ENCODE measurements at places on chromosomes 5 and 9. TPM values are rescaled to one million over a fixed set of nuclear protein-coding genes. Genes with fewer than 3 reads are reported as not detected.
A peak's percentile ranks its signal among the peaks of the same experiment; 100 is the strongest.

DNA sequence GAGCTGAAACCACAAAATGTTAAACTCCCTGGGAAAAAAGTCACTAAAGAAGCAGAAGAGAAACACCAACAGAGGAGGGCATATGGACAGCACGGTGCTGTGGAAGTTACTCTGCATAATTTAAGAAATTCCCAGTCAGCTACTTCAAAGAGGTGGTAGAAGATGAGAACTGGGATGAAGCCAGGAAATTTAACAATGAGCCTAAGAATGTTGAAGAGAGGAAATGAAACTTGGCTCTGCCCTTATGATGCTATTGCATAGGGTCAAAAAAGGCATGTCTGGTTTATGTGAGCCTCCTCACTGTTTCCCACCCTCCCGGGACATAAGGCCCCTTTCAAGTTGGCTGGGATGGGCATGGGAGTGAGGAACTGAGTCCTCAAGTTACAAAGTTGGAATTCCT, 25.4 kb upstream of the SNX18 start:
- DNase-seq, result no peak

FBP2 gene
- 2.2 TPM for total RNA-seq

PCDHGB2 gene
- 7.9 TPM for total RNA-seq

DNA sequence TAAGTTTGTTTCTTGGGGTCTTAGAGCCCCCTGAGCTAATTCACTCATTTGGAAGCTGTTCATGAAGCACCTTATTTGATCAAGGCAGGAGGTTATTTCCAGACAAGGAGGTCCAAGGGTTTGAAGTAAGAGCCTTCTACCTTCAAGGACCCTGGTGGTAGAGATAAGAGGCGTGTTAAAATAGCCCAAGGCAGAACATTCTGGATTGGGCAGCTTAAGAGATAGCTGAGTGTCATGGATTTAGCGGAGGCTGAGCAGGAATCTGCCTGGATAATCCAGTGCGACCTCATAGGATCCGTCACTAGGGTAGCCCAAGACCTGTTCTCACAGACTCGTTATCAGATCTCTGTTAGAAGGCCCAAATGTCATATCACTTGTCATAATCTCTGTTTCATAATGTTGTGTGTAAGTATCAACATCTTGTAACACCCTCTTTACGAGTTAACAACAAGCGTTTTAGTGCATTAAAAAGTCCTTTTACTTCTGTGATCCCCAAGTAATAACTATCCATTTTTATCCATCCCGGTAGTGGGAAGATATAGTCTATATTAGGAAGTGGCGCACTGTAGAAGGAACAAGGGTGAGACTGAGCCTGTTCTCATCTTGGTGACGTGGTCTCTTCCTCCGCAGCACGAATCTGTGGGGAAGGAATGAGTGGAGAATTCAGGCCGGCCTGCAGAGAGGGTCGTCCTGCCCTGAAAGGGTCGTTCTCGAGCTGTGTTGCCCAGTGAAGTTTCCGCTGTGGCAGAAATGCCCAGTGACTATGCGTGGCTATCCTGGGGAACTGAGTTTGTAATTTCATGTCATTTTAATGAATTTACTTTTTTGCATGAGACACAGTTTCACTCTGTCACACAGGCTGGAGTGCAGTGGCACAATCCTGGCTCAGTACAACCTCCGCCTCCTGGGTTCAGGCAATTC, 28.8 kb downstream of the SLC25A25 start:
- DNase-seq, result no peak

DNA sequence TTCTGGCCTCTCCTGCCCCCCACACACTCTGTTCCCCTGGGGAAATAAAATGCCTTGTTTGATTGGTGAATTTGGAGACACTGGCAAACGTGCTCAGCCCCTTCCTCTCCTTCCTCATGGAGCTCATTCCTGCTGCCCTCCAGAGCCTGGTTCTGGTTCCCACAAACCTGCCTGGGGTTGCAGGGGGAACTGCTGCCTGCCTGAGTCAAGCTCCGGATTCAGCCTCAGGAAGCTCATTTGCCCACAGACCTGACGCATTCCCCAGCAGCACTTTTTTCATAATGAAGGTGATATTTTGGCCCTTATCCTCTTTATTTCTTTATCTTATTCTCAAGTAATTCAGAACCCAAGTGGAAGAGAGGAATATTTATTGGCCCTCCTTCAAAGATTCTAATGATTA, 140.5 kb downstream of the TTLL11 start:
- DNase-seq, result no peak

CD180 gene
- 2.5 TPM for total RNA-seq

SLC1A3 gene
- 18.1 TPM for total RNA-seq

DIPK1B gene
- 10.8 TPM for total RNA-seq

KCNV2 gene
- total RNA-seq, result not detected

GRCh38 chr5:147481376-147481775, 28.5 kb downstream of the DPYSL3 start:
- DNase-seq, result no peak

TMEFF1 gene
- total RNA-seq, result 2.0 TPM

DNA sequence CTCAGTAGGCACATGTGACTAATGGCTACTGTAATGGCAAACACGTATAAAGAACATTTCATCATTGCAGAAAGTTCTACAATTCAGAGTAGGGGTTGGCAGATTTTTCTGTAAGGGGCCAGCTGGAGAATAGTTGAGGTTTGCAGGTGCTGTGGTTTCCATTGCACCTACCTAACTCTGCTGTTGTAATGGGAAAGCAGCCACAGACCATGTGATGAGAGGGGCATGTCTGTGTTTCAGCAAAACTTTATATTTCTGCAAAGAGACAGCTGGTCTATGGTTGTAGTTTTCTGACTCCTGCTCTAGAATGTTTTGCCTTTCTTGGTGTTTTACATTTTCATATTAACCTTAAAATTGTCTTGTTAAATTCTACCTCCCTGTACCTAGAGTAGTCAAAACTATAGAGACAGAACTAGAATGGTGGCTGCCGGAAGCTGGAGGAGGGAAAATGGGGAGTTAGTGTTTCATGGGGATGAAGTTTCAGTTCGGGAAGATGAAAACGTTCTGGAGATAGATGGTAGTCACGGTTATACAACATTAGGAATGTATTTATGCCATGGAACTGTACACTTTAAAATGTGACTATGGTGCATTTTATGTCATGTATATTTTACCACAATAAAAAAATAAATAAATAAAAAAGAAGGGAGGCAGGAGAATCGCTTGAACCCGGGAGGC, 44.3 kb downstream of the NUP214 start:
- no peak for DNase-seq

DRD1 gene
- 4.2 TPM for total RNA-seq

DNA sequence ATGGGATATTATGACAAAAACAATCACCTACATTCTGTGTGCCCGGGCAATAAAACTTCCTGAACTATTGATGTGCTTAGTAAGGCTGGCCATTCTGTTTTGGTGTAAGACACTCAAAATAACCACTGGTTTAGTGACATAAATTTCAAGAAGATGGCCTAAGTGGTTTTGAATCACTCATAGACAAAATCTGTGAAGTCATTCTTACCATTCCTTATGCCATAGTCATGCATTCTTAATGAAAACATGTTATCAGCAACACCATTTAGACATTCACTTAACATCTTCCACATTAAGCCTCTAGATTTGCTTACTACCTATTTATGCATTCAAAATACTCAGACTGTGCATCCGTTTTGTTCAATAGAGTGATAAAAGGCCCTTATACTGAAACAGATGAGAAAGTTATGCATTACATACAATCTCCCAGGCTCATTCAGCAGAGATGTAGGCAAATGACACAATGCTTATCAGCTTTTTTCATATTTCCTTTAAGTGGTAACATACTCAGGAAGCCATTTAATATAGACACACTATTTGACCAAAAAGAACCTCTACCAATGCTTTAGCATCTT, 848.8 kb upstream of the DMAC1 start:
- DNase-seq, result no peak

NAA35 gene
- 43.8 TPM for total RNA-seq

DNA sequence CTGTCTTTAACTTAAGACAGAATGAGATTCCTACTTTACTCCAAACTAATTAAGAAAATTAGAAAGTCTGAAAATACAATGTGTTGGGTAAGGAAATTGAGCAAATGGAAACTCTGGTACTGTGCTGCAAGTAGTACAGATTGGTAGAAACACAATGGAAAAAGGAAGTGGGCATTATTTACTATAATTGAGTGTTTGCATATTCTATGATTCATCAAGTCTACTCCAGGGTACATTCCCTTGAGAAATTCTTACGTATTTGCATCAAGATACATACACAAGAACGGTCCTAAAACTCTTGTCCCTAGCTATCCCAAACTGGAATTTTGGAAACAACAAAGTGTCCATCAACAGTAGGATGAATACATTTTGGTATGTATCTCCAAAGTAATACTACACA, 123.5 kb upstream of the TARS1 start:
- DNase-seq, result no peak

RNF208 gene
- not detected for total RNA-seq

GRCh38 chr5:68403301-68403700, 187.7 kb downstream of the PIK3R1 start:
- no peak for DNase-seq

GRCh38 chr5:173669483-173669882, 53.0 kb upstream of the BOD1 start:
- DNase-seq, result no peak

DNA sequence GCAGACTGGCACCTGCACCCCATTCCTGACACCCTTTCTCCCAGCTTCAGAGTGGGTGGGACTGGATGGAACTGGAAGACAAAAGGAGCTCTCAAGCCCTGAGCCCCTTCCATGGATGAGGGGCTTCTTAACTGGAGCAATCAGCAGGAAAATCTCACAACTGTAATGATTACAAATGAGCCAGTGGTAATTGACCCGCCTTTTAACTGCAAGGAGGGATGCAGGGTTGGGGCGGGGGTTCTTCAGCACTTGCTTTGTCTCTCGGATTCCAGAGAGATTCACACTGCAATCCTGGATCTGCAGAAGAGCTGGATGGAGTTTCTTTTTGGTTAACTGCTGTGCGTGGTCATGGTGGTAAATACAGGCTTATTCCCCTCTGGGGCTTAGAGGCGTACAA, 160.1 kb upstream of the SHB start:
- DNase-seq, result no peak

SAXO1 gene
- total RNA-seq, result 0.21 TPM

CATSPER3 gene
- not detected for total RNA-seq

GFRA3 gene
- total RNA-seq, result 2.4 TPM

MARVELD2 gene
- total RNA-seq, result 5.9 TPM

GRCh38 chr9:84702471-84702870, 32.9 kb downstream of the NTRK2 start:
- no peak for DNase-seq

NOL8 gene
- 46.3 TPM for total RNA-seq

ANKRD18A gene
- total RNA-seq, result 0.95 TPM

DNA sequence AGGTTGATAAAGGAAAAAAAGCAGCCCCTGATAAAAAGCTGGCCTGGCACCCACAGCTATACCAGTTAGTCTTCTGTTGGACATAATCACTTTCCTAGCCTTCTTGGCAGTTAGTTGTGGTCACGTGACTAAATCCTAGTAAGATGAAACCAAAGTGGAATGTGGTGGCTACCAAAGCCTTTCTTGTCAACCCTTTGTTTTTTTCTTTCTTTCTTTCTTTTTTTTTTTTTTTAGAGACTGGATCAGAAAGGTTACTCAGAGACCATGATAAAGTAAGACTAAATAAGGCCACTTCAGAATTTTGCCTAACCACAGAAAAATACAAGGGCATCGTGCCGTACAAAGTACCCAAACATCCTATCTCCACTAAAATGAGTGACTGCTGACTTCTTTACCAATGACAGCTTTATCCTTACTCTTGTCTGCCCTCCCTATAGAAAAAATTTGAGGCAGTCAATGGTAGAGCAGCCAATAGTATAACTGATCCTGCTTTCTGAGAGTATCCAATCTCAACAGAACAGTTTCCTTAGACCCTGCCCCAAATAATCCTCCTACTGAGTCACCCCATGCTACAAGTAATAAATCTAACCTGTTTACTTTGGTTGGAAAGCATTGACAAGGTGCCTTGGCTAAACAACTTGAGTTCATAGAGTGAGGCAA, 14.2 kb upstream of the KIF27 start:
- DNase-seq, result no peak

DNA sequence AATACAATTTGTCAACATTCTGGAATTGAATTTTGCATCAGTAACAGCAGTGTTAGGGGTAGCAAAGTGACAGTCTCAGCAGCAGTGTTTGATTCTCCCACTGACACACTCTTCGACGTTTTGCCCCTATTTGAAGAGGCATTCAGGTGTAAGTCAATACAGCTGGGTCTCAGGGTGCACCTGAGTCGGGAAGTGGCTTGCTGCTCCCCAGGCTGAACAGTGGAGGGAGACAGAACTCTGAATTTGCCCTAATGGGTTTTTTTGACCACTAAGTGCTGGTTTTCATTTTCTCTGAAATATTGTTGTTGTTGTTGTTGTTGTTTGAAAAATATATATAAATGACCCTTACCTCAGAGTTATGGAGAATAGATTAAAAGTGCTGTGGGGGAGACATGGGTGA, 223.2 kb downstream of the TLR4 start:
- DNase-seq, result no peak

CER1 gene
- 0.74 TPM for total RNA-seq

AIF1L gene
- total RNA-seq, result 20.6 TPM

DNA sequence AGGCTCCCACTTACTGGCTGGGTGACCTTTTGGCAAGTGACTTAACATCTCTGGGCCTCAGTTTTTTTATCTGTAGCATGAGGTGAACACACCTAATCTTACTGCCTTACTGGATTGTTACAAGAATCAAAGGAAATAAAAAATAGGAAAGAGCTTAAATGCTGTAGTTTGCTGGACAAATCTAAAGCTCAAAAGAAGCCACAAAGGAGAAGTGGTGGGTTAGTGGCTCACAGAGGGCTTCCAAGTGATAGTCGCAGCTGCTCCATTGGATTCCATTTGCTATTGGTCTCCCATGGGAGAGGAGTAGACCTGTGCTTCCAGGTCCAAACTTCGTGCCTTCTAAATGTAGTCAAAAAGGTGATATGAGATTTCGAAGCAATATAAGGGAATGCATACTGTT, 123.6 kb downstream of the SEMA6A start:
- no peak for DNase-seq

CAMK4 gene
- 30.9 TPM for total RNA-seq

DNA sequence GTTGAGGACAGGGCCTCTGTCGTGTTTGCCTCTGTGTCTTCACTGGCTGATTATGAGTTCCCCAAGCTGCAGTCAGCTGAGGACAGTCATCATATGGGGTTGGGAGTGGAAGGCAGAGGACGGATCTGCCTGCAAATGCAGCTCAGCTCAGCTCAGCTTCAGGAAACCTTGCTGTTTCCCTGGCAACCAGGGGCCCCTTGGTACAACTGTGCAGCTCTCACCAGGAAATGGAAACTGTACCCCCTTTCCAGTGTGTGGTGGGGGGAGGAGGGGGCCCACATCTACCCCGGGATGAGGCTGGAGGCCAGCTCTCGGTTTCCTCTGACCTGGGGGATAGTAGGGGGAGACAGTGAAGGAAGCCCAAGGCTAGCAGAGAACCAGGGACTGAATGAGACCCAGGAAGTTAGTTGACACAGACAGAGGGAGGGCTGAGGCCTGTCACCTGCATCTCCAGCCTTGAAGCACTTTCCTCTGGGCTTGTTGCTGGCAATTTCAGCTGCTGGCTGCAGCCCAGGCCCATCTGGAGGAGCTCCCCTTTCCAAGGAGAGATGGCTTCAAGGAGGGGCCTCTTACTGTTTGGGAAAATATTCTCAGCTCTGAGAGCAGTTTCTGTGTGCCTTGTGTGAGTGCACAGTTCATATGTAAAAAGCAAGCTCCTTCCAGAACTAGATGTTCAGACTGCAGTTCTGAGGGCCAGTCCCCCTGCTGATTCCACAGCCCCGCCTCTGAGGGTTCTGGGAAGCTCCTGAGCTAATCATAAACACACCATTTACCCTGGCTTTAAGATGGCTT, 6.9 kb downstream of the ANXA6 start:
- peak; percentile 60 for DNase-seq

MYOZ3 gene
- 3.2 TPM for total RNA-seq

- DNase-seq, result no peak
These were observed 56.6 kb downstream of the CHSY3 start for GRCh38 chr5:129960831-129961230.

SPAG8 gene
- 1.9 TPM for total RNA-seq
